ENCODE measurements at places on chromosomes 7 and 10. TPM values are rescaled to one million over a fixed set of nuclear protein-coding genes. Genes with fewer than 3 reads are reported as not detected.
A peak's percentile ranks its signal among the peaks of the same experiment; 100 is the strongest.

GRCh38 chr7:113314594-113314993, 196.2 kb upstream of the SMIM30 start:
- H3K4me1 ChIP-seq, result no peaks in the 10 kb centered on the region
- H3K27ac ChIP-seq, result no peak overlapping the region
- H3K27me3 ChIP-seq, result peaks cover 6% of the 10 kb centered on the region
- no peak overlapping the region for H3K4me3 ChIP-seq

The OPN4 gene
- total RNA-seq, result not detected

The CLRN3 gene
- total RNA-seq, result not detected

DNA sequence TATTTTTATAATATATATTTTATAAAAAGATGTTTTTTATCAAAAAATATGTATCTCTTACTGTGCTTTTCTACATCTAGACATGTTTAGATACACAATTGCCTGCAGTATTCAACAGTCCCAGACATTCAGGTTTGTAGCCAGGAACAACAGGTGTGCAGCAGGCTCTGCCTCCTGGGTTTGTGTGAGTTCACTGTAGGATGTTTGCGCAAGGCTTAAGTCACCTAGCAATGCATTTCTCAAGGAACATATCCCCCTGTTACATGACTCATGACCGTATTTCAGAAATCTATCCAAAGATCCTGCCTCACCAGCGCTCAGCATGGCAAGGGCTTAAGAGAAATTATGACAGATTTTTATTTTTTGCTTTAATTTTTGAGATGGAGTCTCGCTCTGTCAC, 41.5 kb downstream of the PITRM1 start:
- H3K4me3 ChIP-seq, result no peak overlapping the region
- H3K4me1 ChIP-seq, result no peaks in the 10 kb centered on the region
- H3K27me3 ChIP-seq, result no peaks in the 10 kb centered on the region
- no peak overlapping the region for H3K27ac ChIP-seq

The EVX1 gene
- total RNA-seq, result not detected

The MAD1L1 gene
- total RNA-seq, result 40.2 TPM

DNA sequence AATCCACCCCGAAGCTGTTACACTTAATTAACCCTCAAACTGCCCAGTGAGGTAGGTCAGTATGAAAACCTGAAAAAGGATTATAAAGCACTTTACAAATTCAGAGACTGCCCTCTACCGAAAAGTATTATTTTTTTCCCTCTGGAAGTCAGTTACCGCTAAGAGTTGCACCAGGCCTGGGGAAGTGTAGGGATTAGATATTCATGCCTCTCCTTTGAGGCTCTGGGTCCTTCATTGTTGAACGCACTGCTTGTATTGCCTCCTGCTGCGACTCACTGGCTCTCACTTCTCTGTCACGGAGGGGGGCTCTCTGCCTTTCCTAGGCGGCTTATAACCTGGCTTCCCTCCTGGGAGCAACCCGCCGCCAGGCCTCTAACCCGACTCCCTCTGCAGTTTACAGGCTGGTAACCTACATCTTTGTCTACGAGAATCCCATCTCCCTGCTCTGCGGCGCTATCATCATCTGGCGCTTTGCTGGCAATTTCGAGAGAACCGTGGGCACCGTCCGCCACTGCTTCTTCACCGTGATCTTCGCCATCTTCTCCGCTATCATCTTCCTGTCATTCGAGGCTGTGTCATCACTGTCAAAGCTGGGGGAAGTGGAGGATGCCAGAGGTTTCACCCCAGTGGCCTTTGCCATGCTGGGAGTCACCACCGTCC, 2.7 kb downstream of the RHBDD2 start:
- H3K27ac ChIP-seq, result peak overlapping the region; percentile 5
- H3K4me3 ChIP-seq, result no peak overlapping the region
- peaks cover 31% of the 10 kb centered on the region for H3K4me1 ChIP-seq
- peaks cover 17% of the 10 kb centered on the region for H3K36me3 ChIP-seq
- H3K27me3 ChIP-seq, result no peaks in the 10 kb centered on the region

DNA sequence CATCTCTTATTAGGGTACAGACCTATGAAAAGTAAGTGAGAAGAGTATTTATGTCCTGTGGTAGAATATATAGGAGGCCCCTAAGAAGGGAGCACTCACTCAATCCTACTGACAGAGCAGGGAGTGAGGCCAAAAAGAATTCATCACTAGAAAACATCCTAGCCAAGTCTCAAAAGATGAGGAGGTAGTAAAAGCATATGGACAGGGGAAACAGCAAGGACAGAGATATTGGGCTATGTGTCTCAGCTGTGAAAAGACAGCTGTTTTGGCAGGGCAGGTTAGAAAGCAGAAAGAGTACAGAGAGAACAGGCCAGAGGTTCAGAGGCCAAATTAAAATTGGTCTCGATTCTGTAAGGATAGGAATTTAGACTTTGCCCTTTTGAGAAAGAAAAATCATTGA, 548.3 kb upstream of the ANKRD30A start:
- no peak for DNase-seq
- no peak overlapping the region for H3K4me3 ChIP-seq
- no peaks in the 10 kb centered on the region for H3K4me1 ChIP-seq
- H3K36me3 ChIP-seq, result no peaks in the 10 kb centered on the region
- H3K27ac ChIP-seq, result no peak overlapping the region

Data from activated naive CD4-positive, alpha-beta T cell treated with anti-CD3 and anti-CD28 coated beads for 36 hours (primary cell).